ENCODE measurements at places on chromosomes 3 and 15. TPM values are rescaled to one million over a fixed set of nuclear protein-coding genes. Genes with fewer than 3 reads are reported as not detected.

GRCh38 chr3:157618075-157618760 is 115.0 kb upstream of the VEPH1 start:
- DNase-seq: no peak

Gene LINGO1
- 23.9 TPM for total RNA-seq

DNA sequence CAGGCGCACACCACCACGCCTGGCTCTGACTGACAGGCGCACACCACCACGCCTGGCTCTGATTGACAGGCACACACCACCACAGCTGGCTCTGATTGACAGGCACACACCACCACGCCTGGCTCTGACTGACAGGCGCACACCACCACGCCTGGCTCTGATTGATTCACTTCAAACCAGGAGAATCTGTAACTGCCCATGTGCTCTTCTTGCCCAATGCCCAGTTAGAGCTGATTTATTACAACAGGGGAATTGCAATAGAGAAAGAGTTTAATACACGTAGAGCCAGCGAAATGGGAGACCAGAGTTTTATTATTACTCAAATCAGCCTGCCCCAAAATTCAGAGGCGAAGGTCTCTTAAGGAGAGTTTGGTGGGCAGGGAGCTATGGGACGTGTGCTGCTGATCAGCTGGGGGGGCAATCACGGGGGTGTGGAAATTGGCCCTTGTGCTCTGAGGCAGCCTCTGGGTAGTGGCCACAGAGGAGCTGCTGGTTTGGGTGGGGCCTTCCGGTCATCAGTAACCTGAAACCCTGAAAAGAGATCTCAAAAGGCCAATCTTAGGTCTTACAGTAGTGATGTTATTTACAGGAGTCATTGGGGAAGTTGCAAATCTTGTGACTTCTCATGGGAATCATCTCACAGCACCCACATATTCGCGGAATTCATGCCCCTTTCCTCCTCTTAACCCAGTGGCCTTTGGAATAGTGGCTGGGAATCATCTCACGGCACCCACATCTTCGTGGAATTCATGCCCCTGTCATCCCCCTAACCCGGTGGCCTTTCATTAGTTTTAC is 63.8 kb upstream of the TFRC start:
- no peak for DNase-seq

Gene C3orf49
- total RNA-seq: not detected

DNA sequence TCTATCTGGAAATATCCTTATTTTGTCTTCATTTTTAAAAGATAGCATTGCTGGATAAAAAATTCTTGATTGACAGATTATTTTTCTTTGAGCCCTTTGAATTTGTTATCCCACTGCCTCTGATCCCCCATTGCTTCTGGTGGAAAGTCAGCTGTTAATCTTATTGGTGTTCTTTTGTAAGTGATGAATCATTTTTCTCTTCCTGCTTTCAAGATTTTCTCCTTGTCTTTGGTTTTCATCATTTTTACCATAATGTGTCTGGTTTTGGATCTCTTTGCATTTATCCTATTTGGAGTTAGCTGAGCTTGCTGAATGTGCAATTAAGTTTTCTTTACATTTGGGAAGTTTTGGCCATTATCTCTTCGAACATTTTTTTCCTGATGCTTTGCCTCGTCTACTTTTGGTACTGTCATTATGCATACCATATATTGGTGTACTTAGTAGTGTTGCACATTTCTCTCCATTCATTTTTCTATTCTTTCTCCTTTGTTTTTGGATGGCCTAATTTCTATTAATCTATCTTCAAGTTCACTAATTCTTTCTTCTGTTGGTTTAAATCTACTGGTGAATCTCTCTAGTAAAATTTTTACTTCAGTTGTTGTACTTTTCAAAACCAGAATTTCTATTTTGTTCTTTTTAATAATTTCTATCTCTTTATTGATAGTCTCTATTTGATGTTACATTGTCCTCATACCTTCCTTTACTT is 440.0 kb upstream of the PROK2 start:
- no peak for DNase-seq

DNA sequence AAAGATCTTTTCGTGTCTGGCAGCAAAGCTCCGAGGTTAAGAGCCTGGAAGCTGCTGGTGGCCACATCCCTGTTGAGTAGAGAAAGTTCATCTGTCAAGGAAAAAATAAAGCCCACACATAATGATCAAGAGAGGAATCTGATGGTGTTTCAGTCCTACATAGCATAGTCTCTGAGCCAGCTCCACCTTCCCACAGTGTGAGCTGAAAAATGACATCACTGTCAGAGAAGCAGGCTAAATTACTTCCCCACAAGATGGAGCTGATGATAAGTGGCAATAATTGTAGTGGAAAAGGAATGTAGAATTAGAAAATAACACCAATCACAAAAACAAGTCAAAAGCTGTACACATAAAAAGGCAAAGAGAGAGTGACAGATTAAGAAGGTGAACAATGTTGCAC is 84.5 kb downstream of the AQP9 start:
- no peak for DNase-seq

DNA sequence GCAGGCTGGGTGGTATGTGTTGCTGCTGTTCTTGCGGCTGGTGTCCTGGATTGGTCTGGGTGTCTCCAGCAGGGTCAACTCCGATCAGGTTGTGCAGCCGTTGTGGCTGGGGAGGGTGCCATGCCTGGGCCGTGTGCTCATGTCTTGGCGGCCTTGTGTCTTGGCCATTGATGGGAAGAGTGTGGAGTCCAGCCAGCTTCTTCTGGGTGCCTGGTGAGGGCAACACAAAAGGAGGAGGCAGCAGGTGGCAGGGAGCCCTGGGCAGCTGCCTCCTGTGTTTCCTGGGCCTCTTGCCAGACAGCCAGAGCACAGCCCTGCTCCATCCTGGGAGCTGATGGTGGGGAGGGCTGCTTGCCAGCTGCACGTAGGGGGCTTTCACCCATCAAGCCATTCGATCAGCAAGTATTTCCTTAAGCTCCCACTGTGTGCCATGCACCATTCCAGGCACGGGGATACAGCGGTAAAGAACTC is 4.3 kb downstream of the CHAC1 start:
- no peak for DNase-seq

Data from endodermal cell (in vitro differentiated cells).